ENCODE measurements at places on chromosomes 7 and 10. TPM values are rescaled to one million over a fixed set of nuclear protein-coding genes. Genes with fewer than 3 reads are reported as not detected.
A peak's percentile ranks its signal among the peaks of the same experiment; 100 is the strongest.

- H3K27ac ChIP-seq: no peak overlapping the region
- H3K4me1 ChIP-seq: no peaks in the 10 kb centered on the region
- H3K36me3 ChIP-seq: no peaks in the 10 kb centered on the region
- no peak for DNase-seq
- no peak overlapping the region for H3K4me3 ChIP-seq
- peaks cover 5% of the 10 kb centered on the region for H3K27me3 ChIP-seq
These were observed 199.4 kb upstream of the NPVF start for GRCh38 chr7:25427721-25428120.

- no peaks in the 10 kb centered on the region for H3K27me3 ChIP-seq
- no peaks in the 10 kb centered on the region for H3K36me3 ChIP-seq
- no peak overlapping the region for H3K4me3 ChIP-seq
- no peak for DNase-seq
These were observed 334.0 kb upstream of the LRRTM3 start for GRCh38 chr10:66591865-66592264.

- peaks cover 5% of the 10 kb centered on the region for H3K4me1 ChIP-seq
- H3K4me3 ChIP-seq: peak overlapping the region; percentile 74
These were observed 27.9 kb upstream of the GATA3 start for GRCh38 chr10:8026349-8027259.

- H3K36me3 ChIP-seq: no peaks in the 10 kb centered on the region
- H3K4me1 ChIP-seq: no peaks in the 10 kb centered on the region
- no peak overlapping the region for H3K27ac ChIP-seq
- H3K4me3 ChIP-seq: no peak overlapping the region
- DNase-seq: peak; percentile 28
- peaks cover 37% of the 10 kb centered on the region for H3K27me3 ChIP-seq
These were observed 73.0 kb downstream of the NHLRC2 start for GRCh38 chr10:113927440-113927839.

DNA sequence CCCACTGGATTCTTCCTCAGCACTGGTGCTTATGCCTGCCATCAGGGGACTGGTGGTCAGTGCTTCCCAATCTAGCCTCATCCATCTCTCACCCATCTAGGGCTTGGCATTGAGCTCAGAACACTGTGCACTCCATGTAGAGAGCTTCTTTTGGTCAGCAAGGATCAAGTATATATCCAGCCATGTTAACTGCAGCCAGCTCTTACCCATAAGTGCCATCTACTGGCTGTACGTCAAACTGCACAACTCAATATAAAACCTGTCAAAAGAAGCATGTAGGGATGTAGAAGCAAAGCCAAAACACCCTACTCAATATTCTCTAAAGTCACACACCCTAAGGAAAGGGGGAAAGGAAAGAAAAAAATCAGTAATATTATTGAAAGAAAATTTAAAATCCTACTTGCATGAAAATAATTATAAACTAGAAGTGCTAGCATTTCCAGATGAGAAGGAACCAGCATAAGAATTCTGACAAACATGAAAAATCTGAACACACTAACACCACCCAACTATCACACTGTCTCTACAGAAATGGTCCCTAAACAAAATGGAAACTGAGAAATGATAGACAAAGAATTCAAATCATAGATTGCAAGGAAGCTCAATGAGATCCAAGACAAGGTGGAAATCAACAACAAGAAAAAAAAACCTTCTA is 531.1 kb upstream of the STEAP1 start:
- no peaks in the 10 kb centered on the region for H3K36me3 ChIP-seq
- H3K27ac ChIP-seq: no peak overlapping the region
- no peak overlapping the region for H3K4me3 ChIP-seq

OR2A5 gene
- not detected for total RNA-seq

DNA sequence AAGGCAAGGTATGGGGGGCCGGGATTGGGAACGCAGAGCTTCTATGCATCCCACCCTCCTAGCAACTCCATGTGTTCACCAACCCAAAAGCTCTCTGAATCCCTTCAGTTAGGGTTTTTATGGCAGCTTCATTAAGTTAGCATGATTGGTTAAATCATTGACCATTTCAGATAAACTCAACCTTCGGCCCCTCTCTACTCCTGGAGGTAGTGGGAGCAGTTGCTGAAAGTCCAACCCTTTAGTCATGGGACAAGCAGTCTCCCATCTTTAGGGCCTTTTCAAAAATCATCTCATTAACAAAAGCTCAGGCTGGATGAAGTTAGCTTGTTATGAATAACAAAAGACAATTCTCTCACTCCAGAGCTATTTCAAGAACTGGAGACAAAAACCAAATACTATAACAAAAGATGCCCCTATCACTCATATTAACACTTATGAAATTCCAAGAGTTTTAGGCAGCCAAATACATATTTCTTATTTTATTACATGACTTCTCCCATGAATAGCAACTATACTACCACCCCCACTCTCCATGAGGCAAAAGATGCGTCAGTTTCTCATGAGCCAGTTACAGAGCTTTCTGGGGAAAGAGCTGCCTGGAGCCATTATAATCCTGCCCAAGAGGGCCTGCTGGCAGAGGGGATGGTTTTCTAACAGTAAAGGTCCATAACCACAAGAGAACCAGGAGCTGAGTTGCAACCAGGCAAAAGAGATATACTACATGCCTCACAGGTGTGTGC is 44.6 kb downstream of the SLC16A12 start:
- peaks cover 25% of the 10 kb centered on the region for H3K27me3 ChIP-seq
- H3K36me3 ChIP-seq: no peaks in the 10 kb centered on the region
- DNase-seq: no peak
- no peaks in the 10 kb centered on the region for H3K4me1 ChIP-seq
- H3K27ac ChIP-seq: no peak overlapping the region
- H3K4me3 ChIP-seq: no peak overlapping the region

SP8 gene
- not detected for total RNA-seq

DNA sequence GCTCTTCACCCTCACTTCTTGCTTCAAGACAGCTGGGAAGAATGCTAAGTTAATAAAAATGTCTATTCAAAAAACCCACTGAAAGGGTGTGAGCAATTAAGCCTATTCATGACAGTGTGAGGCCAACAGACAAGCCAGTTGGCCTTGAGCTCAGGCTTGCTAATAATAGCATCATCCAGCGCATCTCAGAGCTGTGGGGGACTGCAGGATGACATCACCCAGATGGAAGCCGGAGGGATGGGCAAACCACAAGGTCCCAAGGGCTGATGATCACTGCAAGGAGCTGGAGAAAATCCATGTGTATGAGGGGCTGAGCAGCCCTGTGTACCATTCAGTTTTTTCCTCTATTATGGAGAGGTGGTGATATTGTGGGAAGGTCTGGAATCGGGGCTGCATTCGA is 770.4 kb downstream of the TNS3 start:
- no peaks in the 10 kb centered on the region for H3K4me1 ChIP-seq
- DNase-seq: no peak
- H3K36me3 ChIP-seq: no peaks in the 10 kb centered on the region
- H3K27ac ChIP-seq: no peak overlapping the region
- no peak overlapping the region for H3K4me3 ChIP-seq

PON2 gene
- 3.7 TPM for total RNA-seq

DNA sequence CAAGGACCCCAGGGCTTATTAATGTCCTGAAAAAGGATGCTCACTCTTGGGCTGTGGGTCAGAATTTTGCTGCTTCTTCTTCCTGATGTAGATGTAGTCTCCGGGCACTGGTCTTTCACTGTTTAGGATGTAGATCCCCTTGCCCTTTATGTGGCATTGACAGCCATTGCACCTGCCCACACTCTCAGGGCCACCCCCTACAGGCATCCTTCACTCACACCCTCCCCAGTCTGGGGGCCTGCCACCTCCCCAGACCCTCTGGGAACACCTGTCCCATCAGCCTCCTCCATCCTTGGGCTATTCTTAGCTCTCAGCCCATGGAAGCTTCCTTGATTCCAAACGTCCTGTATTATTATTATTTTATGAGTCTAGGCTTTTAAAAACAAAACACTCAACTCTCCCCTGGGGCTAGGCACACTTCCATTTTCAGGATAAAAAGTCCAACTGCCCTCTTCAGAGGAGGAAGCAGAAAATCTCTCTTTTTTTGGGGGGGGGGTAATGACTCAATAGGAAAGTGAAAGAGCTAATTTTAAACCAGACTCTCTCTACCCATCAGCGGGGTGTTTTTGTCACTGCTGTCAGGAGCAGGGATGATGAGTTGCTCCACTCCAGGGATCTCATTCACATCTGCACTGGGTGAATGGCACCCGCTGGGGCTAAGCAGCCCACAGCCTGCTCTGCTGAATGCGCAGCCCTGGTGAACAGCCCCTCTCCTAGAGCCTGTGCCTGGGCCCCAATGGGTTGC is 11.5 kb upstream of the KLRG2 start:
- peaks cover 8% of the 10 kb centered on the region for H3K27me3 ChIP-seq
- peak overlapping the region; percentile 74 for H3K27ac ChIP-seq
- H3K4me3 ChIP-seq: peak overlapping the region; percentile 23
- H3K36me3 ChIP-seq: no peaks in the 10 kb centered on the region

- no peak overlapping the region for H3K4me3 ChIP-seq
- no peak overlapping the region for H3K27ac ChIP-seq
- H3K27me3 ChIP-seq: no peaks in the 10 kb centered on the region
- no peaks in the 10 kb centered on the region for H3K4me1 ChIP-seq
- DNase-seq: no peak
These were observed 967.8 kb downstream of the LRMDA start for GRCh38 chr10:76399226-76399625.

DNA sequence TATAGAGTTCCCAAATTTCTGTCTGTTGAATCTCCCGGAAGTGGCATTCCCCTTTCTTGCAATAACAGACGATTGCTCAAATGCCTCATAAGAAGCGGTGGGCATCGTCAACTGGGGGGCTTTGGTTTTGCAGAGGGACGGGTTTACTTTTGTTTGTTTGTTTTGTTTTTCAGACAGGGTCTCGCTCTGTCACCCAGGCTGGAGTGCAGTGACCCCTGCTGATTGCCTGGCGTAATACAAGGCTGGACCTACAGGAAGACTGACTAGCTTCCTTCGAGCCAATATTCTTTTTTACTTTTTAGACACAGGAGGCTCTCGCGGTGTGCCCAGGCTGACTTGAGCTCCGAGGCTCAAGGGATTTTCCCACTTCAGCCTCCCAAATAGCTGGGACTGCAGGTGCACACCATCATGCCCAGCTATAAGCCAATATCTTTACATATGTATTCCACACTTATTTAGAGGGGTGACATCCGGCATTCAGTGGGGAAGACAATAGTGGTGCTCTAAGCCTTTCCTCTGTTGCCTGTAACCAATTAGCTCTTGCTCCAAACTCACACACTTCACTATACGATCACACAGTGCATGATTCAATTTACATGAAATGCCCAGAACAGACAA is 58.1 kb downstream of the FHIP2A start:
- peaks cover 26% of the 10 kb centered on the region for H3K4me1 ChIP-seq
- no peak overlapping the region for H3K27ac ChIP-seq
- H3K4me3 ChIP-seq: peak overlapping the region; percentile 35
- H3K27me3 ChIP-seq: peaks cover 32% of the 10 kb centered on the region
- no peaks in the 10 kb centered on the region for H3K36me3 ChIP-seq
- DNase-seq: peak; percentile 85

GRCh38 chr10:62093863-62094291 is 174.8 kb downstream of the RTKN2 start:
- H3K4me3 ChIP-seq: no peak overlapping the region
- H3K4me1 ChIP-seq: peaks cover 47% of the 10 kb centered on the region
- peaks cover 92% of the 10 kb centered on the region for H3K36me3 ChIP-seq
- H3K27ac ChIP-seq: peak overlapping the region; percentile 39

GRCh38 chr10:29956335-29956924 is 103.0 kb downstream of the JCAD start:
- H3K27ac ChIP-seq: no peak overlapping the region
- H3K36me3 ChIP-seq: no peaks in the 10 kb centered on the region
- DNase-seq: no peak
- H3K4me1 ChIP-seq: no peaks in the 10 kb centered on the region
- no peak overlapping the region for H3K4me3 ChIP-seq

SMKR1 gene
- total RNA-seq: 6.1 TPM

DNA sequence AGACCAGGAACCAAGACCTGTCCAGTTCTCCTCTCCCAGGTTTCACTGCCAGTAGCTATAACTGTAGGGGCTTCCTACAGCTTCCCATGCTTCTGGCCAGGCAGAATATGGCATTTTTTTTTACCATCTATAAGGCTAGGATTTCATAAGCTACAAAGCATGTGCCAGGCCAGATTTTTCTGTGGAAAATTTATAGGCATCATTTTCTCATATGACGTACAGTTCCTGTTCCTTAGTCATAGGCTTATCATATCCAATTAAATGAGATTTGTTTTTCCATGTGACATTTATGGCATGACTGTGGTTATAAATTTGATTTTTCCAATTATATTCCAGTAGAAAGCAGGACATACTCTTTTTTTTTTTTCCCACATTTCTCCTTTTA is 208.6 kb upstream of the NPY start:
- no peaks in the 10 kb centered on the region for H3K36me3 ChIP-seq
- peaks cover 3% of the 10 kb centered on the region for H3K4me1 ChIP-seq
- no peak overlapping the region for H3K27ac ChIP-seq
- no peak for DNase-seq
- H3K27me3 ChIP-seq: peaks cover 3% of the 10 kb centered on the region

DNA sequence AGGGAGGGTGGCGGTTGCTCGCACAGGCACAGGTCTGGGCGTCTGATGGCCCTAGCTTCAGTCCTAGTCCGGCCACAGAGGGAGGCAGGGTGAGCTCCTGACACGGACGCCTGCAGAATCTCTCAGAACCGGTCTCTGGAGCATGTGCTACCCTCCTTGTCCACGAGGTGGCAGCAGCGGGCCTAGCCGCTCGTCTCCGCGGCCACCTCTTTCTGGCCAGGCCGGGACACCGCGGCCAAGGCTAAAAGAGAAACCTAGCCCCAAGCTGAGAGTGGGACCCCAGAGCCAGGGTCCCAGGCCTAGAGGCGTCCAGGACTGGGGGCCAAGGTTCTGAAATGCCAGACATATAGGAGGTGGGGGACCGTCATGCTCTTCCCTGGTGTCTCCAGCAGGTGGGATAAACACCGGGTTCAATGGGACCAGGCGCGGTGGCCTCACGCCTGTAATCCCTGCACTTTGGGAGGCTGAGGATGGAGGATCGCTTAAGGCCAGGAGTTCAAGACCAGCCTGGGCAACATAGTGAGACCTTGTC is 3.2 kb upstream of the LAT2 start:
- peak; percentile 95 for DNase-seq
- peaks cover 21% of the 10 kb centered on the region for H3K4me1 ChIP-seq
- no peaks in the 10 kb centered on the region for H3K27me3 ChIP-seq
- no peak overlapping the region for H3K27ac ChIP-seq

GRCh38 chr10:69558559-69558958 is 14.7 kb downstream of the NEUROG3 start:
- H3K27me3 ChIP-seq: peaks cover 13% of the 10 kb centered on the region
- no peak overlapping the region for H3K4me3 ChIP-seq
- H3K36me3 ChIP-seq: no peaks in the 10 kb centered on the region
- DNase-seq: peak; percentile 68

- H3K36me3 ChIP-seq: peaks cover 2% of the 10 kb centered on the region
- peaks cover 39% of the 10 kb centered on the region for H3K27me3 ChIP-seq
- no peak overlapping the region for H3K27ac ChIP-seq
- peaks cover 35% of the 10 kb centered on the region for H3K4me1 ChIP-seq
- no peak overlapping the region for H3K4me3 ChIP-seq
- no peak for DNase-seq
These were observed 3.8 kb upstream of the SKIDA1 start for GRCh38 chr10:21529032-21529910.

DNA sequence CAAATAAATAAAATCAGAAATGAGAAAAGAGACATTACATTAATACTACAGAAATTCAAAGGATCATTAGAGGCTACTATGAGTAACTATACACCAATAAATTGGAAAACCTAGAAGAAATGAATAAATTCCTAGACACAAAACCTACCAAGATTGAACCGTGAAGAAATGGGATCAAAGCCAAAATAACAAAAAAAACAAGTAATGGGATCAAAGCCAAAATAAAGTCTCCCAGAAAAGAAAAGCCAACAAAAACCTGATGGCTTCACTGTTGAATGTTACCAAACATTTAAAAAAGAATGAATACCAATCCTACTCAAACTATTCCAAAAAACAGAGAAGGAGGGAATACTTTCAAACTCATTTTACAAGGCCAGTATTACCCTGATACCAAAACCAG is 20.0 kb downstream of the GSDME start:
- no peak for DNase-seq
- no peak overlapping the region for H3K4me3 ChIP-seq
- H3K27me3 ChIP-seq: peaks cover 25% of the 10 kb centered on the region
- peaks cover 1% of the 10 kb centered on the region for H3K36me3 ChIP-seq
